ENCODE measurements at places on chromosomes 13 and 19.

DNA sequence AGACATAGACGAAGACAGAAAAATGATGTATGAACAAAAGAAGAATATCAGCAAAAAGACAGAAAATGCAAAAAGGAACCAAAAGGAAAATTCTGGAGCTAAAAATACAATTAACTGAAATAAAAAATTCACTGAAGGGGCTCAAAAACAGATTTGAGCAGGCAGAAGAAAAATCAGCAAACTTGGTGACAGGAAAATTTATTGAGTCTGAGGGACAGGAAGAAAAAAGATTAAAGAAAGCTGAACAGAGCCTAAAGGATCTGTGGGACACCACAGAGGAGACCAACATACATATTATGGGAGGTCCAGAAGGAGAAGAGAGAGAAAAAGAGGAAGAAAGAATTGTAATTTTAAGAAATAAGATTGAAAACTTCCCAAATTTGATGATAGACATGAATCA, 7.4 kb upstream of the LSR start:
- no peak for DNase-seq

GRCh38 chr13:60611523-60611922, 214.5 kb downstream of the TDRD3 start:
- DNase-seq: no peak

DNA sequence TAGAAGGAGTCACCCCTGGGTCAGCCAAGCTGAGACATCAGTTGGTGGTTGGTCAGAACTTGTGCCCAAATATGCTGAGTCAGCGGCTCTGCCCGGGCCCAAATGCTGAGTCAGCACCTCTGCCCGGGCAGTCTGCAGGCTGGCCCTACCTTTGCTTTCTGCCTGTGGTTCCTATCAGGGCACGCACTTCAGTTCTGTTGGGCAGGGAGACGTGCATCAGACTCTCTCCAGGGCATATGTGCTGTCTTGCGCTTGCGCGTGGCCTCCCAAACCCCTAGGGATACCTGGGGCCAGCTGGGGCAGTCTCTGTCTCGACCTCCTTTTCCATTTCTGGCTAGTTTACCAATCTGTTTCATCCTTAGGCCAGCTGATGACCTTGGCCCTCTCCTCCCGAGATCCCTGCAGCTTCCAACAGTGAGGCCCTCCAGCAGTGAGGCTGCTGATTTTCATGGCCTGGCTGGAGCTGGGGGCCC, 24.4 kb upstream of the LDLR start:
- DNase-seq: no peak

- DNase-seq: no peak
These were observed 64.7 kb downstream of the DNAJC15 start for GRCh38 chr13:43088093-43088511.

DNA sequence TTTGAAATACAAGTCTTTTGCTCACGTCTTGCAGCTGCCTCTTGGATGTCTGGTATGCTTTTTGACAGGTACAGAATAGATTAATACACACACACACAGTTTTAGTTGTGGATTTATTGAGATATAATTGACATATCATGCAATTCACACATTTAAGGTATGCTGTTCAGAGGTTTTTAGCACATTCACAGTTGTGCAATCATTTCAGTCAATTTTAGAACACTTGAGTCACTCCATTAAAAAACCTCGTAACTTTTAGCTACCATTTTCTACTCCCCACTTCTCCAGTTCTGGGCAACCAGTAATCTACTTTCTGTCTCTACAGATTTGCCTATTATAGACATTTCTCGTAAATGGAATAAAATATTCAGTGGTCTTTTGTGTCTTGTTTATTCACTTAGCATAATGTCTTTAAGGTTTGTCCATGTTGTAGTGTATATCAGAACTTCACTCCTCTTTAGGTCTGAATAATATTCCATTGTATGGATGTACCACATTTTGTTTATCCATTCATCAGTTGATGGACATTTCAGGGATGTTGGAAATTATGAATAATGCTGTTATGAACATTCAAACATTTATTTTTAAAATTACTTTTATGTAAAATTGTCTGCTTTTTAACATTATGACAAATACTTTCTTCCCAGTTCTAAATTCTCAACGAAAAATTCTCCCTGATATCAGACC, 2.5 kb upstream of the ZMYM2 start:
- no peak for DNase-seq

DNA sequence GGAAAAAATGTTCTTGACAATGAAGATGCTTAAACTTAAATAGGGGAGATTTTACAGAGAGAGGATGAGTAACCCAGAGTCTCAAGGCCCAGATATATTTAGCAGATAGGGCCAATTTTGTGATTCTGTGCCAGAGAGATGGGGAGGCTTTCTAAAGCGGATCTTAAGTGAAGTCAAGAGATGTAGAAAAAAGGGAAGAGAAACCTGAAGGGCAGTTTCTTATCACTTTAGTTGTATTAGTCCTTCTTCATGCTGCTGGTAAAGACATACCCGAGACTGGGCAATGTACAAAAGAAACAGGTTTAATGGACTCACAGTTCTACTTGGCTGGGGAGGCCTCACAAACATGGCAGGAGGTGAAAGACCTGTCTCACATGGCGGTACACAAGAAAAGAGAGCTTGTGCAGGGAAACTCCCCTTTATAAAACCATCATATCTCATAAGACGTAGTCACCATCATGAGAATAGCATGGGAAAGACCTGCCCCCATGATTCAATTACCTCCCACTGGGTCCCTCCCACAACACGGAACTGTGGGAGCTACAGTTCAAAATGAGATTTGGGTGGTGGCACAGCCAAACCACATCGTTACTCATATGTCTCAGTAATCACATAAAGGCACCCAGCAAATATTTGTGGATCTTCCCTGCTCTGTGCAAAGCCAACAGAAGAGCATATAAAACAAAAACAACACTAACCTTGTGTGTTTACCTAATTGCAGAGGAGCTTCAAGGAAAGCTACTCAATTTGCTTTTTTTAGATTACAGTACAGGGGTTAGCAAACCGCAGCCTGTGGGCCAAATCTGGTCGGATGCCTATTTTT, 102.6 kb upstream of the MYCBP2 start:
- no peak for DNase-seq

DNA sequence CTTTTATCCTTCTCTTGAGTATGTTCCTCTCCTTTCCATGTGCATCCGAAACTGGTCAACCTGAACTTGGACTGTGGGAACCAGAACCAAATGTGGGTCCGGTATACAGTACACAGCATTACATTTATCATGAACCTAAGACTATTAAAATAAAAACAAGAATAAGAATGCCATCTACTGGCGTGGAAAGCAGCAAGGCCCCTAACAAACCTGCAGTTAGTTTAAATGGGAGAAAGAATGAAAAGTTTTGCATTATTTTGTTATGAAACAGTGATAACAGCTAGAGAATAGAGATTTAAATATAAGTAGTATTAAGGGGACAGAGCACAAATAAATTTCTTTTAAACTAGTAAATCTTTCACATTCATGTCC, 159.5 kb downstream of the RBM26 start:
- no peak for DNase-seq

GRCh38 chr19:13001502-13002165, 6.4 kb downstream of the NFIX start:
- DNase-seq: no peak

DNA sequence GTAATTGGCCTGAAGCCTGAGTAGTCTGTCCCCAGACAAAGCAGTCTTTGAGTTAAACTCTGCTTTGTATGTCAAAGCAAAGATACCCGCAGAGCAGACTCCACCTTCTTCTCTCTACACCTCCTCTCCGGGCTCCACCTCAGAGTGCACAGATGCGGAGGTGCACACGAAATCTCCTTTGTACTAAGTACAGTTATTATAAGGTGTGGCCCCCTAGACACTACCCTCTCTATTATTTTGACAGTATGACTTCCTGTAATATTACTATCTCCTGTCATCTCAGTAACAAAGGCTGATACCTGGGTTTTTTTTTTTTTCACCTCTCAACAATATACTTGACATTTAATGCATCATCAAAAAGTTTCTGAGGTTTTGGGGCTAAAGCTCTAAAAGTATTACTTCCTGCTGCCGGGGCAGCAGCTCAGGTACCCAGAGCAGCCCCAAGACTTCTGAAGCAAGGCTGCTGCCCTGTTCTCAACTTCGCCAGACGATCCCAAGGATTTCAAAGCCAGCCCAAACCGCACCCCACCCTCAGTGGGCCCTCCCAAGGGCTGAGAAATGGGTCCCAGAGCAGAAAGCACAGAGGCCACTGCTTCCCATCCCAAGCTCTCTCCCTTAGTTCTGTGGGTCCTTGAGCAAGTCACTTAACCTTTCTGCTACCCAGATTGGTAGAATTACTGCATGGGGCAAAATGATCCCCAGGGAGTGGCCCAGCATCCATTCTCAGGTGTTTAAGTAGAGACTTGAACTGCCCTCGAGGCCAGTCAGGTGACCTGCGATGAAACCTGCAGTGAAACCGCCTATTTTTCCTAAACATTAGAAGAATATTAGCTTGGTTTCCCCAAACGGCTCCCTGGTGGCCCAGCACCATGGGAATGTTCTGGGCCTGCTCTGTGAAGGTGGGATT, 180.6 kb downstream of the FOXO1 start:
- peak; percentile 52 for DNase-seq

- DNase-seq: no peak
These were observed 104.8 kb upstream of the MIR17HG start for GRCh38 chr13:91242652-91243051.

- DNase-seq: no peak
These were observed 5.3 kb downstream of the NECTIN2 start for GRCh38 chr19:44851427-44851826.

- no peak for DNase-seq
These were observed 13.3 kb upstream of the AKAP8L start for GRCh38 chr19:15432018-15432494.

DNA sequence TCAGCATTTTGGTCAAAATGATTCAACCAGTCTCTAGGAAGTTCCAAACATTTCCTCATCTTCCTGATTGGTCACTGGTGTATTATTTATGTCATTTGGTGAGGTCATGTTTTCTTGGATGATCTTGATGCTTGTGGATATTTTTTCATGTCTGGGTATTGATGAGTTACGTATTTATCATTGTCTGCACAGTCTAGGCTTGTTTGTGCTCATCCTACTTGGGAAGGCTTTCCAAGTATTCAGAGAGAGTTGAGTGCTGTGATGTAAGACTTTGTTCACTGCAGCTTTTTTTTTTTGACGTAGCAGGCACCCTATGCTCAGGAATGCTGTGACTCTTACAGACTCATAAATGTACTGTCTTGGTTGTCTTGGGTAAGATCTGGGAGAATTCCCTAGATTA, 509.5 kb downstream of the SLITRK1 start:
- DNase-seq: no peak

DNA sequence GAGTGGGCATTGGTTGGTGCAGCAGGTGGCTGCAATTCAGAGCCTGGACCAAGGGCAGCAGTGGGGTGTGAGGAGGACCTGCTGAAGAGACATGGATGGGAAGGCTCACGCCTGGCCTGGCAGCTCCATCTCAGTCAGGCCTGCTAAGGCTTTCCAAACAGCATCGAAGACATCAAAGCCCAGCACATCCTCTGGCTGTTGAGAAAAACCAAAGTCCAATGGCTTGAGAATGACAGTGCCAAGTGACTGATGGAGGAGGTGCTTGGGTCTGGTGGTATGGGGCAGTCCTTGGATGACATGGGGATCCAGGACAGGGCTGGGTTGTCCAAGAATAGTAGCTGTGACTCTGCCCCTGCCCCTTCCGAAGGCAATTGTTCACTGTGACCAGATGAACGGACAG, 19.0 kb upstream of the XPO4 start:
- DNase-seq: no peak

DNA sequence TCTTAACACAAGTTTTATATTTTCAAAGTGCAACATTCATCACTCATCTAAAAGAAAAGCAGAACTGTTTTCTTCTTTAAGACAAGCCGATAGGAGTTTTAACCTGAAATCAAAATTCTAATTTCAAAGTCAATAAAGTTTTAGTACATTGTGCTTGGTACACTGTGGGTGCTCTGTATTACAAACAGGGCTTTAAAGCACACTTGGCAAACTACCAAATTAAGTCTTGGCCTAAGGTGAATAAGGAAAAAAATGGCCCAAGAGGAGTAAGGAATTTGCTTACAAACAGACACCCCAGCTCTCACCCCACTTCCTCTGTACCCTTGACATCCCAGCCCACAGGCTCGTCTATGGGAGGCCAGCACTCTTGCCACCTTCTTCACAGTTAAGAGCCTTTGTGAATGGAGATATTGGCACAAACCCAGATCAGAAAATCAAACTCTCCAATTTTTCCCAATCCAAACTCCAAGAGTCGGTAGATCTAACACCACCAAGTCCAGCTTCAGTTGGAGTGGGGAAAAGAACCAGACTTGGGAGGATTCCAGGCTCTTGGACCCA, 66.0 kb downstream of the ABCC4 start:
- no peak for DNase-seq

DNA sequence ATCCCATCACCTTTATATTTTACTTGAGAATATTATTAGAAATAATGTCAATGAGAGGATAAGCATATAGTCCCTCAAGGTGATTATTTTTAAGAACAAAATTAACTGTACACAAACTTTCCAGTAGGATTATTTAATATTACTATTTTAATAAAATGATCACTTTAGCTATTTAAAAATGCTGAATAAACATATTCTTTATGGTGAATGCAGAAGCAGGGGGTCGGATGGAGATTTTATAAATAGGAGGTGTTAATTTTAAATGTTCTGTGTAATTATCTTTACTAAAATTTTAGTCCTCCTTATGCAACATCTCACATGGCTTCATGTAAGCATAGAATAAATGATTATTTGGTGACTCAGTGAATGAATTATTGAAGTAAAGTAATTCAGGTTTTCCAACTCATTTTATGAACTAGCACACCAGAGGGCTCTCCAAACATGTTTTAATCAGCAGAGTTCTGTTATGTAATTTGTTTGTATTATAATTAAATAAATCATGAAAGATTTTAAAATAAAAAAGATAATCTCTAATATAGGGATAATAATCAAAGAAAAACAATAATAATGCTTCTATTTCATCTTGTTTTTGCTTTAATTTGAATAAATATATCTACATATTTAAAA, 1635.2 kb downstream of the EFNB2 start:
- no peak for DNase-seq

DNA sequence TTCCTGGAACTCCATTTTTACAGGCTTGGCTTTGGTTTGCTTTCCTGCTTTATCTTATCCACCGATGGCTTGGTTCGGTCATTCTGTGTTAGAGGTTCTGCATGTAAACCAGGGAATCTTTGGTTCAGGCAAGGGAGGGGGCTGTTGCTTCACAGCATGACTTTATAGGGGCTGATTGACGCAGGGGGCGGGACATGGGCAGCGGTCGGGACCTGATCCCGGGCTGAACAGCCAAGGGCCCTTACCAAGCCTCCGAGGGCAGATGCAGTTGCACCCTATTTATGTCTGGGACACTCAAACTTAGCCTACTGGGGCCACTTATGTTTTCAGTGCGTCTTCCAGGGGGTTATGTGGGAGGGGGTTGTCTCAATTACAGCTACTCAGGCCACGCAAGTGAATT, 312.4 kb downstream of the ZNF536 start:
- no peak for DNase-seq

GRCh38 chr19:42105368-42105767, 26.9 kb downstream of the POU2F2 start:
- DNase-seq: no peak
